Fibroblast of skin of left biceps (primary cell): ENCODE measurements at places on chromosomes 3 and 15.
A peak's percentile ranks its signal among the peaks of the same experiment; 100 is the strongest.

DNA sequence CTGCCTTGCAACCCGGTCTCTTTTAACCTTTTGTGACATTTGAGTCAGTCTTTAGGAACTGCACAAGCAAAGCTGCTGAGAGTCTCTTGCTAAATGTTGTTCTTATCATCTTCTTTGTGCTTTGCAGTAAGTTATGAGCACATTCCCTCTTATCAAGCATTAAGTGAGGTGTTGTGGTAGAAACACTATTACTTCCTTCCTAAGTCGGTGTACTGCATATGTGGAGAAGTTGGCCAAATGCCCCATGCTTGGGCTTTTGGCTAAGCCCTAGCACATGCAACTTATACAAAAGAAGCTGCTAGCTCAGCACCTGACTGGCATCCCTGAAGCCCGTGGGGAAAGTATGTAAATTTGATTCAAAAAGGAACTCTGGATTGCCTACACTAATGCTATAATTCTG, 136.5 kb upstream of the RBMS3 start:
- no peak for DNase-seq

- DNase-seq = no peak
Measured at GRCh38 chr15:71334873-71335272, 219.6 kb downstream of the THSD4 start.

- no peak for DNase-seq
Measured at GRCh38 chr3:81530180-81530939, 231.1 kb downstream of the GBE1 start.

GRCh38 chr15:78914027-78914764, 30.6 kb downstream of the CTSH start:
- no peak for DNase-seq

DNA sequence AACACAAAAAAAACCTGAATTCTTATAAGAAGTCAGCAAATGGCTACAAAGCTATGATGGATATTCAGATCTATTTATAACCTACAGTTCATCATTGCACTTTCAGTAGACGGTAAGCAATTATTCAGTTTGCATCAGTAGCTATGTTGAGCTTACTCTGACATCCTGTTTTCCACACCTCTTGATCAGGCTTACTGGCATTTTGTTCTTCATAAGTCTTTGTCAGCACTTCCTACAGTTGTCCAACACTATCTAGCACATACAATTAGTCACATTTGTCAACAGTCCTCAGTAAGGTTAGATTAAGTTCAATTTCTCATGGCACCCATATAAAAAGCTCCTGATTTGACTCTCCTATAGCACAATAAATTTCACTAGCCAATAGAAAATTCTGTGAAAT, 71.2 kb upstream of the ST3GAL6 start:
- no peak for DNase-seq

- DNase-seq = peak; percentile 56
Measured at GRCh38 chr15:75647370-75648155, at the start of gene SNX33. Gene SNX33 (plus strand): TSS chr15:75647912. CDS start chr15:75649103, 1,191 bp downstream.

DNA sequence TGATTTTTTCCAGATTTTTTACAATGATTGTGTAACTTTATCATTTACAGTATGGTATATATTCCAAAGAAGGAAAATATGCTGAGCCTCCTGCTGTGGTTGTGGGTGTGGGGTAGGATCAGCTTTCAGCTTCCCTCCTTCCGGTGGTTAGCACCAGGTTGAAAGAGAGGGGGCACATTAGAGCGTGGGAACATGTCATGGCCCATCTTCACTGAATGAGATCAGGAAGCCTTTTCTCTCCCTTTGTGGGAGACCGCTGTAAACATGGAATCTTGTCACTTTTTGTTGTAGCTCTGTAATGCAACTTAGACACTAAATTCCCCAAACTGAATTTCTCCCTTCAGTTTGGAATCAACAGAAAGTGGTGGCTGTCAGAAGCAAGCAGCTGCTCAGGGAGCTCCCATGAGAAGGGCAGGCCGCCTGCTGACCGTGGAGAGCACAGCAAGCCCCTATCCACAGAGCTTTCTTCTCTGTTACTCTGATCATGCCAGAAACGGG, 86.7 kb upstream of the LIMD1 start:
- DNase-seq = peak; percentile 62

GRCh38 chr15:89809787-89810148, 4.9 kb downstream of the ANPEP start:
- DNase-seq = no peak

GRCh38 chr3:52240059-52240885, 1.3 kb upstream of the TWF2 start:
- peak; percentile 76 for DNase-seq

DNA sequence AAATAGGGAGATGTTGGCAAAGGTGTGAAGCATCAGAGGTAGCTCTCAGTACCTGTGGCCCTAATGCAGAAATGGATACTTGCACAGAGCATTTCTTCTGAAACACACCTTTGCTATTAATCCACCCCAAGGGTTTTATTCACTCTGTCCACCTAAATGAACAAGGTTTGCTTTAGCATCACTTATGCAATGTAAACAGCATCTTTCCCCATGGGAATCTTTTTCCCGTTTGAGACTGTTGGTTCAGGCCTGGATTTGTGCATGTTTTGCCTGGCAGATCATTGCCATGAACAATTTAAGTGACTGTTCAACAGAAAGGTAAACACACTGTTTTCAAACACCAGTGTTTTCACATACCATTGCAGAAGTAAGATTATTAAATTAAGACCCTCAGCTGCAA, 508.3 kb downstream of the SOX2 start:
- no peak for DNase-seq

- no peak for DNase-seq
Measured at GRCh38 chr3:58720526-58720925, 54.0 kb upstream of the FAM3D start.

DNA sequence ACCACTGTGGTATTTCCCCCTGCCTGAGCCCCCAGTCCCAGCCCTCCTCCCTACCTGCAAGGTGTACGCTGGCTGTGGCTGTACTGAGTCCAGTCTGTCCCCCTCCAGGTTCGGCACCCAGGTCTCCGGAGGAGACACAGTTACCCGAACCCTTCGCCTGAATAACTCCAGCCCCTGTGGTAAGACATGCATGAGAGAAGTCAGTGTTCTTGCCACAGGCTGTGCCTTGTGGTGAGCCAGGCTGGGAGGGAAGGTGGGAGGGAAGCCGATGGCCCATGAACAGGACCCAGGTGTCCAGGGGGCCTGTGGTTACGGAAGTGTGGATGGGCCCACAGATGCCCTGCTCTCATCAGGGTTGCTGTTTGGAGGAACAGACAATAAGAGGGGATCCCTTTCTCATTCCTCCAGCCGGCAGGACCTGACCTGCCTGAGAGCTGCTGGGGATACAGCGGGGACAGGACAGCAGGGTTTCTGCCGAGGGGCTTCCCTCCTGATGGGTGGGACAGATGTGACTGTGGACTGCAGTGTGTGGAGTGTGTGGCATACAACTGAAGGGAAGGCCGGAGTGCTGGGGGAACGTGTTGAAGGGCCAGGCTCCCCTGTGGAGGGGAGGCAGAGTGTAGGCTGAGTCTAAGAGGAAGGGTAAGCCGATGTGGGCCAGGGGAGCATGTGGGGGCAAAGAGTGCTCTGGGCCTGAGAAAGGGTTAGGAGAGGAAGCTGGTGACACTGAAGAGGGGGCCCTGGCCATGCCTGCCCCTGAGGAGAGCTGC, 21.9 kb downstream of the ACAA1 start:
- no peak for DNase-seq

- DNase-seq = no peak
Measured at GRCh38 chr3:64856106-64856505, 168.3 kb upstream of the ADAMTS9 start.

GRCh38 chr3:106247902-106248684, 379.3 kb upstream of the CBLB start:
- peak; percentile 14 for DNase-seq

- no peak for DNase-seq
Measured at GRCh38 chr15:75531041-75531450, 48.1 kb downstream of the PTPN9 start.

DNA sequence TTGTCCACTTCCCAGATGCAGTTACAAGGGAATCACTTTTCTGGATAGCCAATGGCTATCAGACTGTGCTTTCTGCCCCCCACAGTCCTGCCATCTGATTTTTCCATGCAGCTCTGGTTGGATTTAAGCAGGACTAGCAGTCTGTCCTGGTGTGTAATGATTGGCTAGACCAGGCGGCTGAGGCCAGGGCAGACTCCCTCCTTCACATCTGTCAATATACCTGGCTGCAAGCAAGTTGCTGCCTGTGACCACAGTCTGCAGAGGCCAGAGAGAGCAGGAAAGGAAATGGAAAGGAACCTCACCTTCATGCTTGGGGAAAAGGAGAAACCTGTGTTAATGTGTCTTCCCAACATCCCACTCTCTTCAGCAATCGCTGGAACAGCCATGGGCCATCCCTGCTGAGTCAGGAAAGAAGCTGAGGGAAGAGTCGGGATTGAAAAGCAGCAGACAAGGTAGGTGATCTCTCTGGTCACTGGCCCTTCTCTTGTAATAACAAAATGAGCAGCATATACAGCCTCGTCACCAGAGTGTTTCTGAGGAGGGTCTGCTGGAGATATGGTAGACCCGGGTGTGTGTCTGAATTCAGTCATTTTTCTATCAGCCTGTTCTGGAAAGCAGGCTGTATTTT, 126.7 kb upstream of the PHLDB2 start:
- DNase-seq = no peak

DNA sequence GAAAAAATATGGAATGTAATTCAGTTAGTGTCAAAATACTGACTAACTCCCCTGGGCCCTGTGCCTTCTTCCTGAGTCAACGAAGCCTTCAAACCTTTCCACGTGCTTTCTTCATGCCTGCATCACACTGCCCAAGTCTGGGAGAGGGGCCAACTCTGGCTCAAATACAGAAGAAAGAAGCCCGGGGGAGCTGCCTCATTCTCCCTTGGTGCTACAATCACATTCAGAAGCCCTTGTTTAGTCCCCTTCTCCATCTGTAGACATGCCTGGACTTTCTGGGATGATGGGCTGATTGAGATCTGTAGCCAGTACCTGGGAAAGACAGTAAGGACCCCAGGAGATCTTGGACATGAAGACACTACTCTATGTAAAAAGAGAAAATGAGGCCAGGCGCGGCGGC, 77.8 kb upstream of the GSK3B start:
- no peak for DNase-seq

DNA sequence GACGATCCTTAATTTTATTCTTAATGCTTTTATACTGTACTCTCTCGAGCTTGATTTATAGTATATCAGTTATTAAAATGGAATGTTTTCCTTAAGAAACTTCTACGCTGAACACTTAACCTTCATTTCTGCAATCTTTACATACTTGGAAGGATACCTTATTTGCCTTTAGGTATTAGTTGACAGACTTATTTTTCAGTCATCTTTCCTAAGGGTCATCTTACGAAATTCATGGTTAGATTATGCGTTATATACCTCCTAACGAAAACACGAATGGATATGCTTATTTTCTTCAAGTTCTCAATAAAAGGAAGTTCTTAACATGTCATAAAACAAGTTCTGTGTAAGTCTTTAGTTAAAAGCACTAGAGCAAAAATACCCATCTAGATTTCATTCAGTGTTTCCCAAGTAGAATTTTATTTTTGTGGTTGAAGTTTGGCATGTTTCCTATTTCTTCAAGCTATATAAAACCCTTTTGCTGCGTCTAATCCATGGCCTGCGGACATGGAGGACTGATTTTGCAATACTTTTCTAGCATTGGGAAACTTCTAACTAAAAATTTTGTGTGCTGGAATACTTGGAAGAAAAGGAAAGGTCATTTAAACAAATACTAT, 231.3 kb downstream of the TP63 start:
- peak; percentile 53 for DNase-seq

DNA sequence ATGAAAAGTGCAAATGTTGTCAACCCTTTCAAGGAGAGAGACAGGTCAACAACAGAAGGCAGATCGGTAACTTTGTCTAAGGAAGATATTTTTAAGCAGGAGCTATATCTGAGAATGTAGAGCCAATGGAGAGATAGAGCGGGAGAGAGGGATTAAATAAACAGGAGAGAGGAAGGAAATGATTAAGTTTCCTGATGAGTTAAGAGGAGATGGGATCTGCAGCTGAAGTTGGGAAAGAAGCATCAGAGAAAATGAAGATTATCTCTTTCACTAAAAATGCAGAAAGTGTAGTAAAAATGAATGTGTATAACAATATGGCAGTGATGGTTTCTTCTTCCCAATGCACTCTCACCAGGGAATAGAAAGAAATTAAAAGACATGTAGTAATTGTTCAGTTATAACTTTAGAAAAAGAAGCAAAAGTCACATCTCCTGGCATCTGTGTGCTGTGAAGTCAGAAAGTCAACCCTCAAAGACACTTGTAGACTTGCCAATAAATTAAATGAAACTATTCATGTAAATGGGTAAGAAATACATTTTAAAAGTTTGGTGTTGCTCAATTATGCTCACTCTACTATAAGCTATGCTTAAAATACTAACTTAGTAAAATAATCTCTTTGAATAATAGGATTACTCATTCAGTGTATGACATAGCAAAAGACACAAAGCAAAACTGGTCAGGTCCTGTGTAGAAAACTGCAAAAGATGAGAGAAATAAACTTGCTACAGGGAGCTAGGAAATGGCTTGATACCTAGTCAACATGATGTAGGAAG, 264.6 kb downstream of the ZIC4 start:
- DNase-seq = no peak

GRCh38 chr3:168457954-168458539, 362.3 kb upstream of the GOLIM4 start:
- no peak for DNase-seq

GRCh38 chr15:75815811-75816719, 27.2 kb upstream of the UBE2Q2 start:
- DNase-seq = no peak

DNA sequence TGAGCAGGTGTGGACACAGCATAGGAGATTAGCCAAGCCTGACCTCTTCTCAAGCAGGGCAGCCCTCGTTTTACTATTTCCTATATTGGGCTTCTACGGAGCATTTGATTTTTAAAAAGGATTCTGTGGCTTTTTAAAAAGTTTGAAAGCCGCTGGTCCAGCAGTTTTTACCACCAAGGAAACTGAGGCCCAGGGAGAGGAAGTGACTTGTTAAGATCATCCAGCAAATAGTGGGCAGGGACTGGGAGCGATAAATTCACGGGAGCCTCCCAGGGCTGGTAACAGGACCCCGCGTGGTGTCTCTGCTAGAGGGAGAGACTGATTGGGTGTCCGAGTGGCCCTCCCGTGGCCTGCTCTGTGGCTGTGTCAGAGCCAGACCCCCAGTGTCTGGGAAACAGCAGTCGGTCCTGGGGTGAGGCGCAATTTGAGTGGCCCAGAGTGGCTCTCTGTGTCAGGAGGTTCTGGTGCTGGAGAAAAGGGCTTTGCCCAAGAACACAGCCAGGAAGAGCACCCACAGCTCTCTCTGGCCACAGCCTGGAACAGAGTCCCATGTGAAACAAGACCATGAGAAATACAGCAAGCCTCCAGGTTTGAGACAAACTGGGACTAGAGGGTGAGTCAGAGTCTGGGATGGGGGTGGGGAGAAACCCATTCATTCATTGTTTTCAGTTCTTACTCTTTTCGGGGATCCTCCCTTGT, 4.2 kb downstream of the FURIN start:
- peak; percentile 16 for DNase-seq
